ENCODE measurements at places on chromosomes 4 and X. TPM values are rescaled to one million over a fixed set of nuclear protein-coding genes. Genes with fewer than 3 reads are reported as not detected.

DNA sequence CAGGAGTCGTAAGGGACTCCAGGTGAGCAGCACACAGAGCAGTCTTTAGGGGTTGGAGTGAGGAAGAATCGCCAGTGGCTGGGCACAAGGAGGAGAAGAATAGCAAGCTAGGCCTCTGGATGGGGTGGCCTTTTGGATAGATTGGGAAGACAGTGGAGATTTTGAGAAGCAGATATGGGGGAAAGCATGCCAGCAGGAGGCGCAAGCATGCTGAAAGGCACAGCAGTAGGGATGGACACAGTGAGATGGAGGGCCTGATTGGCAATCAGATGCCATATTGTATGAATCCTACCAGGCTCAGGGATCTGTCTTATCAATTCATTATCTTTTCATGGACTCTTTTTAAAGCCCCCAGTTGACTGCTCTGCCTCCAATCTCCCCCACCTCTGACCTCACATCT, 60.4 kb upstream of the MAGEA4 start:
- no peak for DNase-seq

The AGTR2 gene
- not detected for total RNA-seq

GRCh38 chr4:18007625-18008024, 13.9 kb downstream of the LCORL start:
- no peak for DNase-seq

The NEIL3 gene
- total RNA-seq: 0.16 TPM

- no peak for DNase-seq
Measured at GRCh38 chr4:14583752-14584151, 418.5 kb upstream of the CPEB2 start.

GRCh38 chrX:118345045-118345463, 852 bp upstream of the WDR44 start:
- no peak for DNase-seq

The SLC7A11 gene
- total RNA-seq: 0.19 TPM

The CT45A1 gene
- total RNA-seq: not detected

The C1QTNF7 gene
- 2.3 TPM for total RNA-seq

- DNase-seq: no peak
Measured at GRCh38 chr4:89939994-89940393, 45.3 kb downstream of the MMRN1 start.

Data from cardiac septum (tissue), 1 donor.